Effector CD4-positive, alpha-beta T cell (primary cell): ENCODE measurements at places on chromosomes 5 and 9.

GRCh38 chr9:101572316-101572715, 22.5 kb downstream of the PPP3R2 start:
- DNase-seq: no peak

DNA sequence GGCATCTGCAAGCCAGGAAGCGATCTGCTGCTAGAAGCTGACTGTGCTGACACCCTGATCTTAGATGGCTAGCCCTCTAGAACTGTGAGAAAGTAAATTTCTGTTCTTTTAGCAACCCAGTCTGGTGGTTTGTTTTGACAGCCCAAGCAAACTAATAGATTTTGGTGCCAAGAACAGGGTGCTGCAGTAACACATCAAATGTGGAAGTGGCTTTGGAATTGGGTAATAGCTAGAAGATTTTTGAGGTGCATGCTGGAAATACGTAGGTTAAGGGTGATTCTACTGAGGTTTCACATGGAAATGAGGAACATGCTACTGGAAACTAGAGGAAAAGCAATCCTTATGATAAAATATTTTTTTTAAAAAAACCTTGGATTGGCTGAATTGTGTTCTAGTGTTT, 153.5 kb upstream of the SH3GL2 start:
- DNase-seq: no peak

DNA sequence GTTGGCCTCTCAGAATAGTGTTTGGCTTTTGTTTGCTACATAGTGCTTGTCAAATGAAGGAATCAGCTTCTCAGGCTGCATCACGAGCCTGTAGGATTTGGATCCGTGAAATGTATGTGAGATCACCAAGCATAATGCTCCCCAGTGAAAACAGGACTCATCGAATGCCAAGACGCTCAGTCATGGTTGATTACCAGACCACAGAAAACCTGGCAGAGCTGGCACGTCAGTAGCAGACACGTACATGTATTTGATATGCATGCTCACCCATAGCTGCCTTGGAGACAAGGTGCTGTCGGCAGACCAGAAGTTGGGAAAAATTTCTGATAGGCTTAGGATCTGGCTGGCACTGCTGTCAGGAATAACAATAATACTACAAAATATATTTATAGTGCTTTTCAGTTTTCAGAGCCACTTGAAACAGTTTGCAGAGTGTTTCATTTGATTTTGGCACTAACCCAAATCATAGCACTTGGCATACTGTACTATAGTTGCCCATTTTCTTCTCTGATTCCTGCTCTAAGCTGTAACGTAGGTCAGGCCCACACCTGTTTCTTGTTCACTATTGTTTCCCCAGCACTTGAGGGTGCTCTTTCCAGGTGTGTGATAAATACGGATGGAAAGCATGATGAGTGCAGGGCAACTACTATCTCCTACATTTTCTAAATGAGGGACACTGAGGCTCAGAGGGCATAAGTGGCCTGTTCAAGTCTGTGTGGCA, 226.1 kb downstream of the NR3C1 start:
- no peak for DNase-seq

DNA sequence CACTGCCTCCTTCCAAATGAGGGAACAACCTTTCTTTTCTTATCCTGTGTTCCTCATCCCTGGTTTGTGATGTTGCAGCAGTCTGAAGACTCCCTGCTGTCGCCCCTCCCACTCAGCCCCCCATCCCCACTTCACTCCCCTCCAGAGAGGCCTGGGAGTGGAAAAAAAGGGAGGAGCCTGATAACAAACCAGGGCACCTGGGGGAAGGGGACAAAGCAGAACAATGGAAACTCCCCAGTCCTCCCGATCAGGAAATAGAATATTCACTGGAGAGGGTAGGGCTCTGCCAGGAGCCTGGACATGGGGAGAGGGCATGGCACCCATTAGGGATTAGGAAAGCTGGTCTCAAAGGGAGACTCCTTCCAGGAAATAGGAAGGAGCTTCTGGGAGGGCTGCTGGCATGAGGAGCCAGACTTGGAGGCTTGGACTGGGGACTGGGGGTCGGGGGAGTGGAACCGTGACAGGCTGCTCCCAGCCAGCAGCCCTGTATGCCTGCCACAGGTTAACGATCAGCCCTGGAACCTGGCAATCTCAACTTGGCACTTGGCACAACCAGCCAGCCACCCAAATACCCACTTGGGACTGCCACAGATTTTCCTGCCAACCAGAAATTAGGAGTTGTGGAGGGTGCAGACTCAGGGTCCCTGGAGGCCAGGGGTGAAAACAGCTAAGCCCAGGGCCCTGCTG, 20.0 kb downstream of the PCDH1 start:
- no peak for DNase-seq

DNA sequence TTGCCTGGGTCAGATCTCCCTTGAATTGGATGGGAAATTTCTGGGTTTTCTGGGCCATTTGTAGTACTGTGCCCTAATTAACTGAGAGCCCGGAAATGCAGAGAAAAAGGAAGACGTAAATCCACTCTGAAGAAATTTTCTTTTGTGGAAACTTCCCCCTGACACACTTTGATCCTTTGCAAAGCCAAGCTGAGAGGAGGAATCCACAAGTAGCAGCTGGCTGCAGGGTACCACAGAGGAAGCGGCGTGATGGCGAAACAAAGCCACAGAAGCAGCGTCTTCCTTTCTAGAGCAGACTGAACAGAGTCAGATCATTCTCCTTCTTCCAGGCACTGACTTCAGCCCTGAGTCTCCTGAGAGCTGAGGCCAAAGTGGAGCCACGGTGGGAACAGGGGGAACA, 47.1 kb upstream of the ZNF354A start:
- DNase-seq: no peak

DNA sequence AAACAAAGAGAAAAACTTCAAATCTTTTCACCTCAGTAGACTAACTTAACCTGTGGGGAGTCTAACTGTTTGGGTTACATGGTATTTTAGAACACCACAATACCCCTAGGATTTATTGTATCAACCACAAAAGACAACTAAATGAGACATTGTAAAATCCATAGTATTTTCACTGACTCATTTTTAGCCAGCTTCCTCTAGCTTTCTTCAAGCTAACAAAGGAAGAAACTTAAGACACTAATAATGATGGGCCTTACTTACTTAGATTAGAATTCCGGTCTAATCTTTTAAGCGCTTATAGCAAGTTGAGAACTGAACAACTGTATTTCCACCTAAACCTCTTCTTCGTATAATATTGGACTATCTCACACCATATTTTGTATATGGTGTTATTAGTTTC, 529.3 kb downstream of the DMRTA1 start:
- no peak for DNase-seq

DNA sequence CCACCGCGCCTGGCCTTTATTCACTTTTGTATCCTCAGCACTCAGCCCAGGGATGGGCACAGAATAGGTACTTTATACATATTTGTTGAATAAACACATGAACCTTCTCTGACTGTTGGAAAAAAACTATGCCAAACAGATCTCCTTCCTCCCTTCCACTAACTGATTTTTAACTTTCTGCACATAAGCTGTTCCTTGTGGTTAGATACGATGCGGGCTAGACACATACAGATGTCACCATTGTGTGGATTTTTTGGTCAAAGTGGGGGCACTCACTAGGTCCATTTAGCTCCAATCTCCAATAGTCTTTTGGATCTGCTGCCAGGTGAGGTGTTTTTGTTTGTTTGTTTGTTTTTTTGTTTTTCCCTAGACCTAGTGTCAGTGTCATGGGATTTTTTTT, 5.1 kb downstream of the TEX48 start:
- no peak for DNase-seq

- no peak for DNase-seq
Observed at GRCh38 chr5:174718880-174719610, 5.3 kb upstream of the MSX2 start.

- no peak for DNase-seq
Observed at GRCh38 chr9:101486693-101487442, 46.8 kb upstream of the RNF20 start.

DNA sequence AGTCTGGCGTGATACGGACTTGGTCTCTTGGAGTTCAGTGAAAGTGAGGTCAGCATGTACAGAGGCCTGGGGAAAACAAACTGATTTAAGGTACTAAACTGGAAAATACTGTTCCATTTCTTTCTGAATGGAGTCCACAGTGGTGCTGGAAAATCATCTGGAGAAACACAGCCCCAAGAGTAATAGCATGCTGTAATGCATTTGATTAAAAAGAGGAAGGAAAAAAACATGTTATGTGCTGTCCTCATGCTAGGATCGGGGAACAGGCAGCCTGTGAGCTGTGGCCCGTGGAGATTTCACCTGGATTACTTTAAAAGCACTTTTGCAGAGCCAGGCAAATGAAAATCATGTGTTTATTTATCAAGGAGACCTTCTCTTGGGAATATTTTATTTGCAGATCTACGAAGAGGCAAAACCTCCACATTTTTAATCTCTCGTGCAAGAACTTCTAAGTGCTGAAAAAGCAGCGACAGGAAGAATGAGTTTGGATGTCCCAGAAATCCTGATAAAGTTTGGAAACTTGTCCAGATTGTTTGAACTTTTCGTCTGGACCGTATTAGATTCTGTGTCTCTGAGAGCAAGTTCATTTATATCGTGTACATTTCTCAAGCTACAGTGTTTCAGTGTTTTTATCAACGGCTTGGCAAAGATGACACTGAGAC, 228.8 kb downstream of the GAS1 start:
- DNase-seq: no peak

DNA sequence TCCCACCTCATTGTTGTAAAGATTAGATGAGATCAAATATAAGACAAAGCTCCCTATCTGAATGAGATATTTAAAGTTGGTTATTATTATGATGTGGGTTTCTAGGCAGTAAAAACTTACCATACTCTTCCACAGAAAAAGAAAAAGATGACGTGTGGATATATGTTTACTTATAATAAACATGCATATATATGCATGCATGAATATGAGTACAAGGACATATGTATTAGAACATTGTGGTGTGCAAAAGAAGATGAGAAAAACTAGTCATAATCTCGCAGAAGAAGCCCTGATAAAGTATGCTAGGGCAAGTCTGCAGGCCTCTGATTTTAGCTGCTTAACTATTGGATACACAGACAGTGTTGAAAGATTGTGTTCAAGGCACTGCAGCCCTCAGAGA, 10.1 kb upstream of the THBS4 start:
- no peak for DNase-seq

DNA sequence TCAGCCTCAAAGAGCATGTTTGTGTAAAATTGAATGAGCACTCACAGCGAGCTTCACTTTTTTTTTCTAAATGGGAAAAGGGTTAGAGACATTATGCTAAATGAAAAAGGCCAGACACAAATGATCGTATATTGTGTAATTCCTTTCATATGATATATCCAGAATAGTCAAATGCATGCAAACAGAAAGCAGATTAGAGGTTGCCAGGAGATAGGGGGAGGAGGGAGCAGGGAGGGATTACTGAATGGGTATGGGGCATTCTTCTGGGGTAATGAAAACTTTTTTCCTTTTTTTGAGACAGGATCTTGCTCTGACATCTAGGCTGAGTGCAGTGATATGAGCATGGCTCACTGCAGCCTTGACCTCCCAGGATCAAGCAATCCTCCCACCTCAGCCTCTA, 47.1 kb downstream of the DMAC1 start:
- no peak for DNase-seq

- no peak for DNase-seq
Observed at GRCh38 chr5:6483880-6484382, 35.3 kb downstream of the UBE2QL1 start.

GRCh38 chr9:79279356-79279755, 292.4 kb upstream of the TLE4 start:
- DNase-seq: no peak

DNA sequence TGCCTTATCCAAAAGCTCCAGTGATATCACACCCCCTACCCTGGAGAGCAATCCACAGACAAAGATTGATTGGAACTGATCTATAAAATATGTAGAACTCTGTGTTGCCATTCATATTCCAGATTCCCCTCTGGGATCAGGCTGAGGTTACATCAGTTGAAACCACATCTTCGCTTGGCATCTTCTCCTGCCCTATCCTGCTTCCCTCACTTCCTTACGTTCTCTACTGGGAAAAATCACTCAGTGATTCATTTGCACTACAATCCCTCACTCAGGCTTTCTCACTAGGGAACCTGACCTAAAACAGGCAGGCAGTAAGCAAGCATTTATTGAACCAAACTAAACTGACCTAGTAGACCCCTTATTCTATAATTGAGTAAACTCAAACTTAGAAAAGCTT, 111.7 kb downstream of the ESM1 start:
- no peak for DNase-seq

GRCh38 chr9:108167136-108167900, 677.7 kb upstream of the KLF4 start:
- no peak for DNase-seq

DNA sequence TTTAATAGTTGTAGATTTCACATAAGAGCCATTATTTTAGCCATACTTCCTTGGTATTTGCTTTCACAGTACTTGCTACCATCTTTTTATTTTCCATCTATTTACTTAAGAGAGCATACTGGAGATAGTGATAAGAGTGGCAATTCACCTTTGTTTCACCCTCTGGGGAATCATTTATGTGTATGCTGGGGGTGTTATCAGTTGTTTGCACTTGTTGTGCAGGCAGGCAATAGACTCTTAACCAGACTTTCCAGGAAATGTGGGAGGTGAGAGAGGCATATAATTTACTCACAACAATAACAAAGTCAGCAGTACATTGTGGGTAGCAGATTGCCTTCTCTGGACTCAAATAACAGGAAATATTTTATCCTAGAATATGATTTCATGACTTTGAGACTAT, 1018.3 kb downstream of the CDH12 start:
- DNase-seq: no peak

GRCh38 chr9:96512240-96512639, 62.3 kb downstream of the HABP4 start:
- DNase-seq: no peak

GRCh38 chr5:120150770-120151169, 313.3 kb upstream of the PRR16 start:
- DNase-seq: no peak

- DNase-seq: no peak
Observed at GRCh38 chr9:137500666-137501397, 41.7 kb upstream of the NSMF start.

DNA sequence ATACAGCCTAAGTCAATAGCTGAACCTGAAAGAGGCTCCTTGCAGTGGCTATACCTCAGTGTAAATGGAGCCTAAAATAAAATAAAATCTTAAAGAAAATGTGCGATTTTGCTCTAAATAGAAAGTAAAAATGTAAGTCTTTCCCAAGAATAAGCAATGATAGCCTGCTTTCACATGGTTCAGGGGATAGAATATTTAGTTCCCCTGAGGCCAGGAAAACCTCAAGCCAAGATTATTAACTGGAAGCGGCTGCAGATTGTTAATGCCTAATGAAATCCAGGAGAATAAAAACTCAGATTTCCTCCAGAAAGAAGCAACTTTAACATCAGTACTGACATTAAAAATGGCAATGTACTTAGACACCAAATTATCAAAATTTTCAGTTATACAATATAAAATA, 463.7 kb downstream of the CYLC2 start:
- no peak for DNase-seq

GRCh38 chr5:153318556-153318955, 171.9 kb upstream of the GRIA1 start:
- DNase-seq: no peak
